ENCODE measurements at places on chromosomes 7 and 10. TPM values are rescaled to one million over a fixed set of nuclear protein-coding genes. Genes with fewer than 3 reads are reported as not detected.

Gene CHCHD2
- 141 TPM for total RNA-seq

Gene ZKSCAN1
- 19.9 TPM for total RNA-seq

Gene FBXO24
- total RNA-seq: 1.3 TPM

Gene ASAH2
- total RNA-seq: 5.7 TPM

Gene TACC2
- 31.1 TPM for total RNA-seq

Gene IFIT1
- 1.7 TPM for total RNA-seq

Gene ADD3
- 68.3 TPM for total RNA-seq

Gene PILRA
- 0.40 TPM for total RNA-seq

Gene NCF1
- total RNA-seq: not detected

Gene GIMAP7
- not detected for total RNA-seq

Gene NAMPT
- 1,941 TPM for total RNA-seq

Gene PDK4
- total RNA-seq: 5.8 TPM

Gene CHRM2
- not detected for total RNA-seq

Gene CHST3
- 15.2 TPM for total RNA-seq

Gene NSUN6
- 10.5 TPM for total RNA-seq

Gene AGR3
- not detected for total RNA-seq

Gene CCT6A
- total RNA-seq: 134 TPM

Gene CRYGN
- 0.07 TPM for total RNA-seq

Gene THSD7A
- total RNA-seq: 5.7 TPM

Gene GARIN1A
- 0.03 TPM for total RNA-seq

Gene EN2
- 0.75 TPM for total RNA-seq

Gene NEUROD6
- not detected for total RNA-seq

Gene HKDC1
- total RNA-seq: 7.6 TPM

Gene GPR158
- total RNA-seq: 0.06 TPM

Gene CYP3A7
- not detected for total RNA-seq

Gene COL1A2
- total RNA-seq: not detected
